Activated CD8-positive, alpha-beta memory T cell treated with anti-CD3 and anti-CD28 coated beads, Interleukin-2, amount 50 U/mL, for 4 hours (primary cell): ENCODE measurements at places on chromosomes 1 and 21.
A peak's percentile ranks its signal among the peaks of the same experiment; 100 is the strongest.

DNA sequence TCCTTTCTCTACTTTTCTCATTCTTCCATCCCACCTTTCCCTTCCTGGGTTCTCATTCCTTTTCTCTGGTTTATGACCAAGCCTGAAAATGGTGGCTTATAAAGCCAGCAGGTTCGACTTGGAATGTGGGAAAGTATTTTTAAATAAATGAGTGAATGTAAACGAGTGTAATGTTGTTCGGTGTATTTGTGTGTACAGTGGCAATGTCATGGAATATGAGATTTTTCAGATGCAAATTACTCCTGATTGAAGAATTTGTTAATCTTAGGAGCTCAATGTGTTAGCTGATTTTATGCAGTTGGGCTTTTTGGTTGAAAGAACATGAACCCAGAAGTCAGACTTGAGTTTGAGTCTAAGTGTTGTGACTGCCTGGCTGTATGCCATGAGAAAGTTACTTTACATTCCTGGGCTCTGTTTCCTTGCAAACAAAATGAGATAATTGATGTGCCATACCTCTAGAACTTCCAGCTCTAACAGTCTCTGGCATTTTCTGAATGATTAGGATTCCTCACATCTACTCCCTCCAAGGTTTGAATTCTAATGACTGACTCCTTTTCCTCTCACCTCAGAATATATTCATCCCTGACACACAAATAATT, 6.6 kb downstream of the SGIP1 start:
- DNase-seq: no peak

GRCh38 chr1:172993640-172994039, 57.1 kb downstream of the TNFSF18 start:
- no peak for DNase-seq

DNA sequence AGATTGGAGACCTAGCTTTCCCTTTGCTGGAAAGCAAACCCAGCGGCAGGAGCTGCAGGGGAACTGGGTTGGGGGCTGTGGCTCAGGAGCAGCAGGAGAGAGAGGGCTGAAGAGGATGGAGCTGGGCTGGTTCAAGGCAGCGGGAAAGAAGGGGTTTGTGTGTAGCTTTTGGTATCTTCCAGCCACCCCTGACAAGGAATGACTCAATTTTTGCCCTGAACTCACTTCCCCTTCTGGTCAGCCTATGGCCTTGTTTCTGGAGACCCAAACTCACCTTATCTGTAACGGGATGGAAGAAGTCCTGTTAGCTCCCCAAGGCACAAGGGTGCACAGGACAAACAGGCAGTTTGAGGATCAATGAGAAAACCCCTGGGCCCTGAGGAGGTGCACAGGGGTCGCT, 13.1 kb downstream of the C1orf115 start:
- no peak for DNase-seq

DNA sequence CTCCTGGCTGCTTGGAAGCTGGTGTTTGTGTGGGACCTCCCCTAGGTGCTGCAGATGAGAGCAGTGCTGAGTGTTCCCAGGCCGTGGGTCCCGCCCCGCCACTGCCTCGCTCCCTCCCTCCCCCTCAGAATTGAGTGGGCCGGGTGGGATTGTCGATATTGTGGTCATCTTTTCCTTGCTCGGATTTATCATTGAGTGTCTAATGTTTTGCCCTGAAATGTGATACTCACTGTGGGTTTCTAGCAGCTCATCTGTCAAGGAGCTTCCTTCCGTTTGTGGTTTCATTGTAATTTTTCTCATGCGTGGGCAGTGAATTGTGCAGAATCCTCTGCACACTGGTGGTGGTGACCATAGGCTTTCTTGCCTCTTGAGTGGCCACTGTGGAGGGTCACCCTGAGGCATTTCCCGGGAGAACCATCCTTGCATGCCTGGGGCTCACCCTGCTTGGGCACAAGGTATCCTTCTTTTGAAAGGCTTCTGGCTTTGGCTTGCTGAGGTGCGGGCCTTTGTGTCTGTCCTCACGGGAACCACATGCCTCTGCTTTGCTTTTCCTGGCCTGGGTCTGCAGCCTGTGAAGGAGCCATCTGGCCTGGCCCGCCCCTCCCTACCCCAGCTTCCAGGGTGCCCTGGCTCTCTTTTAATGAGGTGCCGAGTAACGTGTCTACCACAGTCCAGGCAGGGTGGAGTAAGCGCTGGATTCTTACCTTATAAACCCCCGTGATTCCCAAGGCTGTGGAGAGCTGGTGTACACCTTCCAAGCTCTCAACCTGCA, 25.6 kb downstream of the SLX9 start:
- no peak for DNase-seq

DNA sequence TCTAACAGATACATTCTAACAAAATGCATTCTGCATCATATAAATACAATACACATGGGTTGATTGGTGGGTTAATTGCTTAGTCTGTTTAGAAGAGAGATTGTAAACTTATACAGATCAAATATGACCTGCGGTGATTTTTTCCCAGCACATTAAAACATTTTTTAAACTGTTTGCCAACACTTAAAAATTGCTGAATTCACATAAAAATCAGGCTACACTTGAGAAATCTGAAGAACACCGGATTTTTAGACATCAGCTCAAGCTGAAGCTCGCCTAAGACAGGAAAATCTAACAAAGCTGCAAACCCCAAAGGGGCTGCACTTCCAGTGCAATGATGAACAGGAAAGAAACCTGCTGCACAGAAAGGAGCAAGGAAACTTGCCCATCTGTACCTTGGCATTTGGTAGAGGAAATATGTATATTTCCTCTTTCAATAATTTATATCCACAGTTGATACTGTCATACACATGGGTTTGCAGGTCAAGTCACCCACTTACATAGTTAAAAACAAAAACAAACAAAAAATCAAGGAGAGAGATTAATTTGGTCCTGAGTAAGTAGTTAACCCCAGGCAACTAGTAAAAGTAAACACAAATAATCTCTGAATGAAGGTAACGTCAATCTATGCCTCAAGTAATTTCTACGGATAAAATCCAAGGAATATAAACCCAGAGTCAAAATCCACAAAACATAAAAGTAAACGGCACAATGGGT, 30.4 kb upstream of the JAK1 start:
- no peak for DNase-seq

- no peak for DNase-seq
Measured at GRCh38 chr21:33514229-33514628, 22.7 kb upstream of the DNAJC28 start.

- DNase-seq: no peak
Measured at GRCh38 chr1:15346346-15347030, 63.2 kb upstream of the EFHD2 start.

- no peak for DNase-seq
Measured at GRCh38 chr1:80769208-80769750, 1031.5 kb upstream of the ADGRL2 start.

DNA sequence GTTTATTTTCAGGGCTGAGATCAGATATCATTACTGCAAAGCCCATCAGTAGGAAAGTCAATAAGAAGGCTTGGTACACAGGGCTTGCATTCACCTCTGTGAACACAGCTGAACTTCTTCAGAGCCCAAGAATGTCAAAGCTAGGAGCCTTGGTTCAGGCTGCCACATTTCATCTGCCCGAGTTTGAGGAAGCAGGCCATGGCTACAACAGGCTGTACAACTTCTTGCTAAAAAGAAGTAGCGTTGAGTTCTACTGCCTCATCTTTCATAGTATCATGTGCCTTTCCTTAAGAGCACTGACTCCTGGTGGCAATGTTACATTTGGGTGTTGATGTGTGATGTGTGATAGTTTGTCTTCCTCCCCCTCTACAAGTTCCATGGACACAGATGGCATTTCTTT, 10.1 kb downstream of the C1orf162 start:
- DNase-seq: no peak

GRCh38 chr1:199218065-199218464, 579.2 kb downstream of the PTPRC start:
- peak; percentile 23 for DNase-seq

DNA sequence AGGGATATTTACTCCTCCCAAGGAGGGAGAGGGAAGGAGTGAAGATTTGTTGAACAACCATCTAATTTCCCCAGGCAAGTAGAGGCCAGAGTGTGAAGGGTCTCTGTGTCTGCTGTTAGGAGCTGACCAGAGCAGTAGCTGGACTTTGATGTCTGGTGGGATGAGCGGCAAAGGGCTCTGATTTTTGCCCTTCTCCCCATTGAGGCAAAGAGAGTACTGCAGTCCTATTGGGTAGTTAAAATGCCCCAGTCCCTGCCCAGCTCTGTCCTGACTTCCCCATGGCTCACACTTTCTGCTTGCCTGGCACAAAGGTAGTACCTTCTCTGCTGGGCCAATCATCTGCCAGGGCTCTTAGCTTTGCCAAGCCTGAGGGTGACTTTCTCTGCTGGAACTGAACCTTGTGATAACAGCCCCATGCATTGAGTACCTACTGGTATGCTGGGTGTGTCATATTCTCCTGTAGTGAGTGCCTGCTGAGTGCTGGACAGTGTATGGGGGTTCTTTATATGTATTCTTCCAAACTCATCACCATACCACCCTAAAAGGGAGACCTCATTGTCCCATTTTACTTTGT, 64.0 kb upstream of the SELENON start:
- DNase-seq: no peak

GRCh38 chr1:240475832-240476231, 136.1 kb downstream of the GREM2 start:
- DNase-seq: no peak

DNA sequence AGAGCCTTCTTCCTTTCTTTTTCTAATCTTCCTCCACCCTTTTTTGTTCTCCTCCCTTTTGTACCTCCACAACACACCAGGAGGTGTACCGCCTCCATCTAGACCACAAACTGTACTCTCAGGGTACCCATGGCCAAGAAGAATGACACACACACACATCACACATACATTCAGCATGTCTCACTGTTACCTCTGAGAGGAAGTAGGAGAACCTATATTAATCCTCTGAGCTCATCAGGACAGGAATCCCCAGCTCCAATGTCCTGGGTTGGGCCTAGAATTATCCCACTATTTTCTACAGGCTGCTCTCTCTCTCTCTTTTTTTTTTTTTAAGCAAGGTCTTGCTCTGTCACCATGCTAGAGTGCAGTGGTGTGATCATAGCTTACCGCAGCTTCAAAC, 36.7 kb downstream of the ATP2B4 start:
- DNase-seq: no peak

DNA sequence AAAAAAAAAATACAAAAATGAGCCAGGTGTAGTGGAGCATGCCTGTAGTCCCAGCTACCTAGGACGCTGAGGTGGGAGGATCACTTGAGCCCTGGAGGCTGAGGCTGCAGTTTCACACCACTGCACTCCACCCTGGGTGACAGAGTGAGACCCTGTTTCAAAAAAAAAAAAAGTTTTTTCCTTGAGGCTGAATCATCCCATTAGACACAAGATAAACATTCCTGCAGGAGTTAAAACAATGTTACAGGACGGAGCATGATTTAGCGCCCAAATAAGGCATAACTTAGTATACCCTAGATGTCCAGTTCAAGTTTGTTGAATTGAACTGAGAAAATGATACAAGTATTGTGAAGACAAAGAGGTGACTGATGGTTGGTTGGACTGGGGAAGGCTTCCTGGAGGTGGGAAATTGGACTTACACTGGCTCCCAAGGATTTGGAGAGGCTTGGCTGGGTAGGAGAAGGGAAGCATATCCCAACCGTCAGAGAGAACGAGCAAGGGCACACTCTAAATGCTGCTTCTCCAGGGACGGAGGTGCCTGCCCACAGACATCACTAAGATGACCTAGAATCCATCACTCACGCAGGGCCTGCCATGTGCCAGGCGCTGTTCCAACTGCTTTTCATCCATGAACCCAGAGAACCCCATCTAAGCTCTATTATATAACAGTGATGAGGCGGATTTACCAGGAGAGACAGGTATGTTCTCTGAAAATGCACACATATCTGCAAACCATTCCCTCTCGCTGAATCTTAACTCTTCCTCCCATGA, 610.6 kb downstream of the KIF26B start:
- no peak for DNase-seq

DNA sequence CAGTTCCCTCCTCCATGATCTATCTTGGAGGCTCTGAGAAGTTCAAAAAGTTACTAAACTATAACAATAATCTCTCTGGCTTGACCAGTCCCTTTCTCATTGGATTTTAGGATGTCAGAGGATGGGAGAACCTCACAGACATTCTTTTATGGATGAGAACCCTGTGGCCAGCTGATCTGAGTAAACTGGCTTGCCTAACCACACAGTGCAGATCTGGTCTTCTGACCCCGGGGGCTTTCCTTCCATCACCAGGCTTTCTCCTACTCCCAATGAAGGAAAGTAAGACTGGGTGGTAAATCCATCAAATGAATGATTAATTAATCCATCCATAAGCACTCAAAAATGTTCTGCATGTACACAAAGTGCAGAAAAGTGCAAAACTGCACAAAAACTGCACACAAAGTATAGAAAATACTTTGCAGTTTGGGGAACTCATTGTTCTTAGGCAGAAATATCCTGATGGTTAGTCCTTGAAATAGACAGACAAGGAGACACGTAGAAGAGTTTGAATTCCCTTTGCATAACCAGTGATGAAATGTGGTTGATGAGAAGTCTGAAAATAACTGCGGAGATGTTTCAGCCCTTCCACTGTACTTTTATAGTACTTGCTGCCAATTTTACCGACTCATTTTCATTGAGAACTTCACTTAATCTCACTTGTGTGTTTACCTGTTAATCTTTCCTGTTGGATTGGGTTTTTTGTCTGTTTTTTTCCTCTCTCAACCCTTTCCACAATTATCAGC, 2.5 kb upstream of the F3 start:
- DNase-seq: no peak

DNA sequence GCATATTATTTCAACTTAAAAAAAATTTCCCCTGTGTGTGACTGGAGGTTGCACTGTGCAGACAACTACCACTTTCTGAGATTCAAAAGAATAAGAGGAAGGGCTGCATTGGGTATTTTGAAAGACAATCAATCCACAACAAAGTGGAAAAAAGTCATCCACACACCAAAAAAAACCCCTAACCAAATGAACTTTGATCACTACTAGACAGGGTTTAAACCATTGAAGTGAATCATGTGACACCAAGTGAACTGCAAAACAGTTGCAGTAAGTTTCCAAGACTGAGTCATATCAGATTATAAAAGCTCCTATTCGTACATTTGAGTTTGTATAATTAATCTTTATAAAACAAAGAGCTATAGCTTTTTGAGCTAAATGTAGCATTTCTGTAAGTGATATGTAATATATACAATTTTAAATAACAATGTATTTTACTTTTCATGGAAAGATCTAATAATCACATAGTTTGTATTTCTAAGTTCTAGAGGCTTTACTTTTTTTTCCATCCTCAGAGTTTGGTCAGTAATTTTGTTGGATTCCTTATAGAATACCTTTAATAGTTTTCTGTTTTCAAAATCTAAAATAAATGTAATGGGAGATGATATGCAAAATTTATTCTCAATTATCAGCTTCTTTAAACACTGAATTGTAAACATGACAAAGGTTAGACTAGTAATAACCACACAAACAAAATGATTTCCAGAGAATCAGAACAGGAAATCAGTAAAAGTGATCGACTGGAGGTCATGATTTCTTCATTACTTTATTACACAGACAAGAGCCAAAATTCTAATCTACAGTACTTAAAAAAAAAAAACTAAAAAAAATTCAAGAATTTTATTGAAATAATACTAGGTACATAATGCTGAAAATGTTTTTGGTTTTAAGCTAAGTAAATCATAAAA, 50.5 kb upstream of the GFI1 start:
- no peak for DNase-seq
